ENCODE measurements at places on chromosomes 12 and 14.

DNA sequence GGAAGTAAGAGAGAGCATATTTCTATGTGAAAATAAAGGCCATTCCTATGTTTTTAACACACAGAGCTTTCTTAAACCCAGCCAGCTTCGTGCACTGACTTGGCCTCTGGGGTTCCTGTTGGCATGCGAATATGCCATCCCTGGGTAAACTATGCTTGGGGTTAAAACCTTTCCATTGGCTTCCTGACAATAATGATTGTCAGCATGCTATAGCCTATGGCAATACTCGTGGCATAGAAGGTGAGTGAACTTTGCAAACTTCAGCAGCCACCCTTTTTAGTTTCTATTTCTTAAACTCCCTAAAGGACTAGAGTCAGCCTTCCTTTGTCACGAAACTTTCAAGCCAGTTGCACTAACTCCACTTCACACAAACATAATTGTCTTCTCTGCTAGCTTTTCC, 148.4 kb upstream of the RGS6 start:
- no peak for DNase-seq

GRCh38 chr14:61925732-61926435, 163.7 kb downstream of the SNAPC1 start:
- no peak for DNase-seq

- DNase-seq, result no peak
Measured at GRCh38 chr12:62701492-62701891, 233.5 kb downstream of the PPM1H start.

GRCh38 chr12:59834659-59835474, 239.0 kb downstream of the SLC16A7 start:
- DNase-seq, result no peak

- no peak for DNase-seq
Measured at GRCh38 chr14:30907659-30908057, 33.3 kb downstream of the COCH start.

- no peak for DNase-seq
Measured at GRCh38 chr12:49983892-49984291, 11.1 kb downstream of the AQP6 start.

GRCh38 chr12:56007564-56008559, 10.8 kb downstream of the SUOX start:
- peak; percentile 67 for DNase-seq

GRCh38 chr12:9076733-9077132, 39.0 kb downstream of the A2M start:
- DNase-seq, result no peak

GRCh38 chr12:65839027-65839426, 14.7 kb downstream of the HMGA2 start:
- DNase-seq, result no peak

DNA sequence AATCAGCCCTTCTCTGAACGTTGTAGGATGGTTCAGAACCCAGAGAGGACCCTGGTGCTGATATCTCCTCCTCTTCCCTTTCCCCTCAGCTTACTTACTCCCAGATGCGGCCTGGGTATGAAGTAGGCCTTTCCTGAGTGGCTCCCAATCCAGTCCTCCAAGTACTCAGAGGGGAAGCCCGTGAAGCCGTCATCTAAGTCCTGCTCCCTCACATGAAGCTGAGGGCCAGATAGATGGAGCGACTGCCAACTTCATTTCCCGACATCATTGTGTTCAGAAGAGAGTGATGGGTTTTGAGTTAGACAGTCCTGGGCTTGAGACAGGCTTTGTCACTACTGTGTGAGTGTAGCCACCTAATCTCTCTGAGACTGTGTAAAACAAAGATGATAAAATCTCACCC, 2.7 kb downstream of the APOLD1 start:
- no peak for DNase-seq

- no peak for DNase-seq
Measured at GRCh38 chr12:64184216-64184615, 37.9 kb downstream of the KICS2 start.

DNA sequence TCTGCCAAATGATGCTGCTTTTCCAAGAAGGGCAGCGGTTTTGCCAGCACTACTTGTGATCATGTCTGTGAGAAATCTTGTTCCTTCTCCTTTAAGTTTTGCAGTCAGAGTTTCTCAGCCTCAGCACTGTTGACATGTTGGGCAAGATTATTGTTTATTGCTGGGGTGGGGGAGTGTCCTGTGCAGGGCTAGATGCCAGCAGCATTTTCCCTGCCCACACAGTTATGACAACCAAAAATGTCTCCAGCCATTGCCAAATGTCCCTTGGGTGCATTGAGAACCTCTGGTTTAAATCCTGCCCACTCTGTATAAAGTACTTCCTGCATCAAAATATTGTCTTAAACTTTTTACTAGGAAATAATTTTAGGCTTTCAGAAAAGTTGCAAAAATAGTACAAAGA, 20.0 kb downstream of the TMEM132C start:
- DNase-seq, result no peak

- no peak for DNase-seq
Measured at GRCh38 chr12:38664661-38665269, 240.6 kb downstream of the CPNE8 start.

- no peak for DNase-seq
Measured at GRCh38 chr14:36048667-36049066, 127.9 kb downstream of the PTCSC3 start.

GRCh38 chr12:49976557-49976956, 3.8 kb downstream of the AQP6 start:
- DNase-seq, result no peak

- DNase-seq, result no peak
Measured at GRCh38 chr12:6925540-6926279, 2.0 kb upstream of the ATN1 start.

DNA sequence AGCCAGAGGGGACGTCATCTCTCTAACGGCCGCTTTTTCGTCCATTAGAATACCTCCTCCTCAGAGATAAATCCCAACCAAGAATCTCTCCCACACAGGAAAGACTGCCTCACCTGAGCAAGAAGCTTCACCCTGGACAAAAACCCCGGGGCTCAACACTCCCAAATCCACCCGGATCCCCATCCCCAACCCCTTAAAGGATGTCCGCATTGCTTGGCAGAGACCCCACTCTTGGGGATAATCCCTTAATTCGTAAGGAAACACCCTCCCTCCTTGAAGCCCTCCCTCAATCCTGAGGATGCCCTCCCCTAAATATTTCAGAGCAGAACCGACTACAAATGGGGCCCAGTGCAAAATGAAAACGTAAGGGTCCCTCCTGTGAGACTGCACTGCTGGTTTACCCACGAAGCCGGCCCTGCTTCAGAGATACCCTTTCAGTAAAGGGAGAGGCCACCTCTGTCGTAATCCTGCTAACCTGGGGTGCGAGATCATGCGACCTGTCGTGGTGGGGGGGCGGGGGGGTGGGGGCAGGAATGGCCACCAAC, 655 bp upstream of the DYNLL1 start:
- no peak for DNase-seq

DNA sequence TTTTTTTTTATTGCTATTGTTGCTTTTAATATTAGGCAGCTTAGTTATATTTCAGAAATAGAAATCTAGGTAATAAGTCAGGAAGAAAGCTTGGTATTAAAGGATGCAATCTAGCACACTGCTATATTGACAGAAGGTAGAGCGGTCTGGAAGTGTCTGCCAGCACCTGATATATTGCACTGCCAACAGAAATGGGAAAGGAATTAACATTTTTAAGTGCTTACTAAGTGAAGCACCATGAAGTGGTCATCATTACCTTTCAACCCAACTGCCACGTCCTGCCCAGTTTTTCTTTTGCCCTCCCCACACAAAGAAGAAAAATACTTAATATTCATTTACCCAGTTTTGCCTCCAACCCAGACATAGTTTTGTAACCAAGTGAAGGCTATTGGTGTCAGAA, 163.5 kb downstream of the KITLG start:
- DNase-seq, result no peak

- no peak for DNase-seq
Measured at GRCh38 chr12:92529944-92530343, 172.8 kb upstream of the PLEKHG7 start.

DNA sequence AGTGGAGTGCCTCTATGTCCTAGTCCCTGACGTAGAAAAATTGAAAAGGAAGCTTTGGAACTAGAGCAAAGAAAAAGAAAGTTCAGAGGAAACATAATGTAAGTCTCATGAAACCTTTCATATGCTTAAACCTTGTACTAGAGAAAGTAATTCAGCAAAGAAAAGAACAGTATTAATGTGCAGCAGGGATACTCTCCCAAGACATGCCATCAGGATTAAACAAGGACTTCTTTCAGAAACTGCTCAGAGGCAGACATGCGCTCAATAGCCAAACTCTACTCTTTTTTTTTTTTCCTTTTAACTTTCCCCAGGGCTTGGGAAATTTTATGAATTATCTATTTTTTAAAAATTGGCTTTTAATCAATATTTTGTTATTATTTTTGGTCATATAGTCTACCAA, 7.1 kb upstream of the ASB8 start:
- DNase-seq, result no peak

- DNase-seq, result no peak
Measured at GRCh38 chr14:81219759-81220579, 790 bp downstream of the GTF2A1 start.

GRCh38 chr14:63840981-63841380, 11.8 kb upstream of the SYNE2 start:
- DNase-seq, result peak; percentile 42

- DNase-seq, result no peak
Measured at GRCh38 chr14:61426048-61426447, 104.7 kb downstream of the PRKCH start.

DNA sequence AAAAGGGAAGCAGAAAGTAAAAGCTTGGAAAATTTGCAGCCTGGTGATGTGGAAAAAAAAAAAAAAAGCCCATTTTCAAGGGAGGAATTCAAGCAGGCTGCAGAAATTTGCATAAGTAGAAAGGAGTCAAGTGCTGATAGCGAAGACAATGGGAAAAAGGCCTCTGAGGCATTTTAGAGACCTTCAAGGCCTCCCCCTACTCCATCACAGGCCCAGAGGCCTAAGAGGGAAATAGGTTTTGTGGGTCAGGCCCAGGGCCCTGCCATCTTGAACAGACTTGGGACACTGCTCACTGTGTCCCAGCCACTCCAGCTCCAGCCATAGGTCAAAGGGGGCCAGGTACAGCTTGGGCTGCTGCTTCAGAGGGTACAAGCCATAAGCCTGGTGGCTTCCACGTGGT, 13.8 kb upstream of the PRKD1 start:
- DNase-seq, result no peak

DNA sequence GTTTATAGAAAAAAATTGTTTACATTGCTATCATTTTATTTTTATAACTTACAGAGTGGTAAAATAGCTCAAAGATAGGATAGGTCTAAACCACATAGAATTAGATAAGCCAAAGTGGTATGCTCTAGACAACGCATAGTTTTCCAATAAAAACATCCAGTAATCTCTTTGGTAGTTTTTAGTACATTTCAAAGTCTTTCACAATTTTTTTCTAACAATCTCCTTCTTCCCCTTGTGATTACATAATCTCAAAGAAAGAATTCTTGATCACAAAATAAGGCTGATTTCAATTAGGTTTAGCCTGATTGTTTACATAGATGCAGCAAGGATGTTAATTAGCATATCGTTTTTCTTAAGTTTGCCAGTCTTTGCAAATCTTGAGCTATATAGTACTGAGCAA, 460.0 kb downstream of the FUT8 start:
- no peak for DNase-seq

DNA sequence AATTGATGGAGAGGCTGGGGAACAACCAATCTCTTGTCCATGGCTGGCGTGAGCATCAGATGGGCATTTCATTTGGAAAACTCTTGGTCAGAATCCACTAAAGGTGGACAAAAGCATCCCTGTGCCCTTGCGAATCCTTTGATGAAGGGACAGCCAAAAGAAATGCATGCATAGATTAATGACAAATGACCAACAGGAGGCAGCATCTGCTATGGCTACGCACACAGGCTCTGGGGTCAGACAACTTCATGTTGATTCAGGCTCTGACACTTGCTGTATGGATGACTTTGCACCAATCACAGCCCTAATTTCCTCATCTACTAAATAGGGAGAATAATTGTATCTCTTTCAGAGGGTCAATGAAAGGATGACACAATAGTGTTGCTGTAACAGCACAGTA, 117.5 kb downstream of the ASCL4 start:
- no peak for DNase-seq

- DNase-seq, result no peak
Measured at GRCh38 chr12:112430929-112431328, 12.2 kb downstream of the PTPN11 start.

DNA sequence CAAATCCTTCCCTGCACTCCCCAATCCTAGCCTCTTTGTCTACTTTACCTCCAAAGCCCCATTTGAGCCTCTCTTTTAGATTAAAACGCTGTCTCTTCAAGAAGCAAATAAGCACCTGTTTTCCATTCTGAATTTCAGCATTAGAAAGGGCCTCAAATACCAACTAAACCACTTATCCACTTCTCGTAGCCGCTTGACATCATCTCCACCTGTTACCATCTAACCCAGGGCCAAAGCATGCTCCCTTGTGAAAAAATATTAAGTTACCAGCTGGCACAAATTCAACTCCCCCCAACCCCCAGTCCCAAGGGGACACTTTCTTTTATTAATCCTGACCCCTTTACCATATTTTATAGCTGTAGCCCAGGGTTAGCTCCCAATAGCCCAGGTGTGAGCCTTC, 43.1 kb downstream of the GPHB5 start:
- no peak for DNase-seq

GRCh38 chr14:103072595-103073366, 11.2 kb upstream of the LBHD2 start:
- DNase-seq, result no peak

- no peak for DNase-seq
Measured at GRCh38 chr14:99542566-99542965, 61.4 kb downstream of the CCNK start.

- no peak for DNase-seq
Measured at GRCh38 chr14:60348211-60348610, 99.2 kb downstream of the PPM1A start.

DNA sequence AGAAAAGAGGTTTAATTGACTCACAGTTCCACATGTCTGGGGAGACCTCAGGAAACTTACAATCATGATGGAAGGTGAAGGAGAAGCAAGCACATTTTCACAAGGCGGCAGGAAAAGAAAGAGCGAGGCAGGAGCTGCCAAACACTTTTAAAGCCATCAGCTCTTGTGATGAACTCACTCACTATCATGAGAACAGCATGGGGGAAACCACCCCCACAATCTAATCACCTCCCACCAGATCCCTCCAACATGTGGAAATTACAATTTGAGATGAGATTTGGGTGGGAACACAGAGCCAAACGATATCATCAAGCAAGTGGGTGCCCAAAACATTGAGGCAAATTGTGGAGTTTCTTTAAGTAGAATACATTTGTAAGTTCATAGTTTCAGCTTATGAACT, 957.7 kb downstream of the DIO2 start:
- DNase-seq, result no peak

GRCh38 chr12:27644158-27644845, 51.9 kb upstream of the REP15 start:
- no peak for DNase-seq
